ENCODE measurements at places on chromosomes 7 and 10.

GRCh38 chr10:51314481-51314880 is 240.2 kb downstream of the PRKG1 start:
- DNase-seq, result no peak

GRCh38 chr10:78336402-78336791 is 302.7 kb downstream of the RPS24 start:
- no peak for DNase-seq

GRCh38 chr10:33306701-33307519 is 27.6 kb downstream of the NRP1 start:
- no peak for DNase-seq

GRCh38 chr7:50640256-50640655 is 75.1 kb upstream of the DDC start:
- no peak for DNase-seq

DNA sequence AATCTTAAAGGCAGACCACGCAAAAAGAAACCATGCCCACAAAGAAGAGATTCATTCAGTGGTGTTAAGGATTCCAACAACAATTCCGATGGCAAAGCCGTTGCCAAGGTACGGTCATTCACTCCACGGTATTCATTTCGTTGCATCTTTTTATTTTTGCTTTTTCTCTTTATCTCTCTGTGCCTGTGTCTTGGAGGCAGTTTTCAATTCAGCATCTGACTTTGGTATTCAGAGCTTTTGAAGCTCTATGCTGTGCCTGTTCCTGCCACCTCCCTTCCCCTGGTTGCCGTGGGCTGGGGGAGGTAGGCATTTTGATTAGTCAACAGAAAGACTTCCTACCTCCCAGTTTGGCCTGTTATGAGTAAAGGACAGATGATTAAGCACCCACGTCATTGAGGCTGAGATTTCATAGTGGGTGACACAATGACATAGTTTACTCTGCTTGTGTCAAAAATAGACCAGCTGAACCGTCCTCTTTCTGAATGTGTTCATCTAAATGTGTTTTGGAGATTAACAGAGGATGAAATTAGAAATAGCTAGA is 149.5 kb downstream of the ARID5B start:
- DNase-seq, result peak; percentile 77

GRCh38 chr7:49174396-49174795 is 250.0 kb downstream of the CDC14C start:
- DNase-seq, result no peak

DNA sequence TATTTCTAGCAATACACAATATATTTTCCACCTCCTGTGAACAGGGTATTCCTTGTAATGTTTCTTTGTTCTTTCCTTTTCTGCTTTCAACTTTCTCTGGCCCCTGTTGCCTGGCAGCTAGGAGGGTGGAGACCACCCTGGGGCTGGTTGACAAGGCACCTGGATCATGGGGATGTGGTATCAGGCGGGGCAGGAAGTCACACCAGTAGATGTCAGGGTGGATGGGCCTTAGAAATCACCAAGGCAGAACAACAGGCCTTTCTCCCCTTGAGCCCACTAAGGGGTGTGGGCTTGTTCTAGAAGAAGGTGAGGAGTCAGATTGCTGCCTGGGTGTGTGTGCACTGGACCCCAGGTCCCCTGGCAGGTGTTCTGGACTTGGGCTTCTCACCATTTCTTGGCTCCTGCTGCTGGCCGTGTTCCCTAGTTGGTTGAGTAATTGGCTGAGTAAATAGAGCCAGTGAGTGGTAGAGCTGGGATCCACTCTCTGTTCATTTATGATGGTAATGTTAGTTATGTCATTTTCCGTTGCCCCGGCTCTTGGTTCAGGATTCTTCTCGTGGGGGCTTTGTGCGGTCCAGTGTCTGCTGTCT is 24.9 kb downstream of the ZNF783 start:
- no peak for DNase-seq

- DNase-seq, result no peak
Measured at GRCh38 chr10:12872577-12872976, 128.9 kb downstream of the CCDC3 start.

- no peak for DNase-seq
Measured at GRCh38 chr7:118352867-118353453, 128.5 kb downstream of the ANKRD7 start.

- no peak for DNase-seq
Measured at GRCh38 chr7:73770860-73771670, 995 bp upstream of the CLDN3 start.

GRCh38 chr7:140544388-140544826 is 65.1 kb upstream of the MKRN1 start:
- DNase-seq, result no peak

GRCh38 chr10:86556933-86557649 is 35.5 kb upstream of the WAPL start:
- DNase-seq, result no peak

DNA sequence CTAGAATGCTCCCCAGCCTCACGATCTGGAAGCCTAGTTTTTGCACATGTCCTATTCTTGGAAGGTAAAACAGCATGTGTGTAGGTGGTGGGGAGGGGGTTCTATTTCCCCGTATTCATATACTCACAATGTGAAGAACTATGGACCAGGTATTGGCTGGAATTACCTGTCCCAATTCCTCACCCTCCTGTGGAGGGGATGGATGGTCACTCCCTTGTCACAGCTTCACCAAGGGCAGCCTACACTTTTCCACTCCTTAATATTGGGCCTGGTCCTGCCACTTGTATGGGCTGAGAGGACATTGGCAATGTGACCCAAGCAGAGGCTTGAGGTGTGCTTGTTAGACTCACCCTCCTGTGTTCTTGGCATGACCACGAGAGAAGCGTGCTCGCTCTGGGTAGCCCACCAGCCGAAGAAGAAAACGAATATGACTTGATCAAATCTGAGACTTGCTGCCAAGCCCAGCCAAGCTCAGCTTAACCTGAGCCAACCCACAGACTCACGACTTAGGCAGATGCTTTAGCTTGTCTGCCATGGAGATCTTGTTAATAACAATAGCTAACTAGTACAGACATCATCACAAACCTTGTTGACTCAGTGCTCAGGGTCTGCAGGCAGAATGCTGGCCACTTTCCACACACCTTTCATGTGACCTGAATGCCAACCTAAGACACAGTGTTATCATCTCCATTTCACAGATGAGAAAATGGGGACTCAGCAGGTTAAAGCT is 17.2 kb downstream of the ZNF488 start:
- no peak for DNase-seq
